ENCODE measurements at places on chromosomes 11 and 22.

DNA sequence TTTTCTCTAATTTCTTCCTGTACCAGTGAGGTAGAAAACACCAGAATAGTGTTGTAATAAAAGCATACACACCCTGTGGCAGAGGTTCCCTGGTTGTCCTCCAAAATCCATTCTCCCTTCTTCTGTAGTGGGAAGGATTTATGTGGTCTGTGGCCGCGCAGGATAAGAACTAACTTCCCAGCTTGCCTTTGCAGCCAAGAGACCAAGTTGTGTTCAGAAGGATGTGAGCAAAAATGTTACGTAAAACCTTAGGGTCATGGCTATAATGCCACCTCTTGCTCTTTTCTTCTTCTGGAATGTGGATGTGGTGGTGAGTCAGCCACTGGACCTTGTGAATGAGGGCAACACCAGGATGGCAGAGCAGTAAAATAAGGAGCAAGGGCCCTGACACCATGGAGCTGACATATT, 28.4 kb downstream of the CCDC90B start:
- no peak for DNase-seq

GRCh38 chr22:24010018-24010391, 1.1 kb upstream of the CABIN1 start:
- DNase-seq = no peak

DNA sequence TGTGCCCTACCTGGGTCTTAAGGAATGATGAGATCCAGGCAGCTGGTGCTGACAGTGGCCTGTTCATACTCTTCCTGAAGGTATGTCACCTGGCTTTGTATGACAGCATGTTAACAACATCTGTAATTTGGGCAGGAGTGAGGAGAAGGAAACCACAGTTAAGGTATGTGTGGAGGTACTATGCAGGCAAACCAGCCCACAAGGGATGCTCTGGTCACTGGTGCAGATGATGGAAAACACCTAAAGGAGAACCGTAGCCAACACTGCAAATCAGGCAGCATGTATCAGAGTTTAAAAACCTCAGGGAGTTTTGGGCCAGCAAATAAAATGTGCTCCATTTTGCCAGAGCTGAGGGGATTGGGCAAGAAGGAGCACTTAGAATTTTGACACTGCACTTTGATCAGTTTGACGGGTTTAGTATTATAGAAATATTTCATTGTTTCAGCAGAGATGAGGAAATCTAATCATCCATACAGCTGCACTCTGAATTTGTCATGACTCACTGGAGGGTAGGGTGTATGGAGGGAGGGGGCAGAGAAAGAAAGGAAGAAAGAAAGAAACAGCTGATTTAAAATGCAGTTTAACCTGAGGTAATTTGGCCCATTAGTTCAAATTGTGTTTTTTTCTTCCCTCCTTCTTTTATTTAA, 260.9 kb downstream of the KIRREL3 start:
- no peak for DNase-seq

DNA sequence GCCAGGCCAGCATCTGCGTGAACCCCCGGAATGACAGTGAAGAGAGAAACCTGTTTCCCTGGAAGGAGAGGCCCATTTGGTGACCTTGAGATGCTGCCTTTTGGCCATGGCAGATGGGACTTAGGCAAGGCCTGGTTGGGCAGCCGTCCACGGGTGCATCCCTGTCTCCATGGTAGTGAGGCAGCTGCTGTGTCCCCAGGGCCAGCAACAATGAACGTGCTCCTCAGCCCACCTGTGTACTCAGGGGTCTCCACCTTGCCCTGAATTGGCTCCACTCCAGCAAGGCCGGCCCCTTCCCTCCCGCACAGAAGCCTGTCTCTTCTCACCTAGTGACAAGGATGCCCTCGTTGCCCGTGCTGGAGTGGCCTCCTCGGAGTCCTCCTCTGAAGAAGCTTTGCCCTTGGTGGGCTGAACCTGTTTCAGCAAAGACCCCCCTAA, 441.1 kb downstream of the TBC1D22A start:
- no peak for DNase-seq

GRCh38 chr11:123640677-123641494, 13.5 kb downstream of the SCN3B start:
- peak; percentile 74 for DNase-seq

GRCh38 chr11:8015753-8016239, 28.7 kb downstream of the EIF3F start:
- DNase-seq = no peak

- DNase-seq = peak; percentile 91
Measured at GRCh38 chr11:86688398-86689179, 16.2 kb upstream of the ME3 start.

GRCh38 chr11:128775468-128775867, 81.6 kb downstream of the FLI1 start:
- no peak for DNase-seq

GRCh38 chr22:39570226-39570625, 327 bp upstream of the CACNA1I start:
- DNase-seq = no peak

DNA sequence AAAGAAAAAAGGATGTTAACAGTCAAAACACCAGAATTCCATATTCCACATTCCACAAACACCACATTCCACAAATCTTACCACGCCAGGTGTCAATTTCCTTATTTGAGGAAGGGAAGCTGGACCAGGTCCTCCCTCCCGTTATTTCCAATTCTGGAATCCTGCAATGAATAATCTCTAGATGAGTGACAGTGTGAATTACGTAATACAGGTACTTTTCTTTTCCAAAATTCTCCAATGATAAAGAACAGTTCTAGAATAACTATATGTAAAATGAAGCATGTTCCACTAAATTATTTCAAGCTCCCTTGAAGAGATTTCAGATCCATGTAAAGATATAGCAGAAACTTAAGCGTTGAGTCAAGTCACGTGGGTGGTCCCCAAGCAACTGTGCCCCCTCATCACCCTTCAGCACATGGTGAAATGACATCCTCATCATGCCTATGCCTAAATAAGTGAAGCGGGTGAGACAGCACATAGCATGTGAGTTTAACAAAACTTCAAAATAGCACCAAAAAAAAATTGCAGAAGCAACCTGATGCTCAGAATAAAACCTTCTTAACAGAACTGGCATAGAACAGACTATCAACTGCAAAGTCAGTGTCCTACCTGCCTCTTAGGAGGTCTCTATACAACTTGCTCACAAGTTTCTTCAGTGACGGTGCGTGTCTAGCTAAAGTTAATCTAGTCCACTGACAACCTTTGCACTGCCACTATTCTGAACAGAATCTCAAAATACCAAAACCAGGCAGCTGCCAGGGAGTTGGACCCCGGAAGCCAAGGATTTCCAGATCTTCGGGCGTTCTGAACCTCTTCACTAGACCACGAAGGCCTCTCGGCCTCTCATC, 876 bp downstream of the NFRKB start:
- peak; percentile 66 for DNase-seq

GRCh38 chr11:63853476-63853875, 14.6 kb downstream of the MARK2 start:
- DNase-seq = no peak

DNA sequence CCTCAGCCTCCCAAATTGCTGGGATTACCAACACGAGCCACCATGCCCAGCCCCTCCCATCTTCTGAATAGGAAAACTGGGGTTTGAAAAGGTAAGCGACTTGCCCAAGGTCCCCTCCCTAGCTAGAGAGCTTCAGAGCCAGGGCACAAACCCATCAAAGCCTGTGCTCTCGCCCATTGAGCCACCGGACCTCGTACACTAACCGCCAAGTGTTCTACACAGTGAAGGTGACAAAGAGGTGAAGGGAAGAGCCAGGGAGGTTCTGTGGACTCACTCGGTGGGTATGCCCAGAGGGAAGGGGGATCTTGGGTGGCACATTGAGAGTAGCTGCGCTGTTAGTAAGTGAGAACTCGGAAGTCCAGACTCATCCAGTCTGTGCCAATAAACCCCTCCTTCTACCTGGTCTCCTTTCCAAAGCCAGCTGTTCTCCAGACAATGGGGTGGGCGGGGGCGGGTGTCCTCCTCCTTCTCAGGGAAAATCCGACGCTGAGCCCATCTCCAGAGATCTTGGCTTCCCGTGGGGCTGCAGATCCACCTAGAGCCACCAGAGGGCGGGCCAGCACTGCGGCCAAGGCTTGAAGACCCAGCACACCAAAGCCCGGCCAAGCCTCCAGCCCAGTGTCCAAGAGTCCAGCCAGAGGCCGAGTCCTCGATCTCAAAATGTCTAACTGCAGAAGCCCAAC, 3.2 kb upstream of the RTN4RL2 start:
- peak; percentile 93 for DNase-seq

DNA sequence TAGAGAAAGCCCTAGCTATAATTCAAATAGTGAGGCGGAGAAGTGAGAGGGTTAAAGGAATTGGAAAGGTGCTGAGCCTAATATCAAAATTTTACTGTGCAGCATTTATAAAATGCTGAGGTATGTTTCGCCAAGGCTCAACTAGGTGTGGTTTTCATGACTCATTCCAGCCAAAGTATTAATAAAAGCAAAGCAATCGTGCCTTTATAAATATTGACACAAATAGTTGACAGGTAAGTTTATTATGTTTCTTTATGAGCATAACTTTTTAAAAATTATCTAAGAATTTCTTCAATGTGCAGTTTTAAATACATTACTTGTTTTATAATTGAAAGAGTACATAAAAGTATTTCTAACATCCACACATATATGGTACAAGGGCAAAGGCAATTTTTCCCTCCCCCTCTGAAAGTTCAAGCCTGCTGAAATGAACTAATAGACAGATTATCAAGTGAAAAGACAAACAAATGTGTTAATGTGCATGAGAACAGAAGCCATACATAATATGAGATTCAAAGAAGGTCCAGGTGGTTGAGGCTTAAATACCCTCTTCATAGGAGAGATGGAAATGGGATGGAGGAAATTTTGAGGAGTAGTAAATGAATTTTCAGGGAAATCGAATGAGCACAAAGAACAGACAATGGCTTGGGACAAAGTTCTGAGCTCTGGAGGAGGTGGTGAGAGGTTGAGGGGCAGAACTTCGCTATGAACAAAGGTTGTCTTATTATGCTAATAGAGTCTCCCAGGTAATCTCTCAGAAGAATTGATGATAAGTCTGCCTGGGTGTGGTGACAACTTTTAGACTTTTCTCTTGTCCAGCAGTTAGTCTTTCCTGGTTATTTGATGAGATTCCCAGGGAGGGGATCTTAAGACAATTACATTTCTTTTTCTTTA, 326.5 kb downstream of the BUD13 start:
- DNase-seq = no peak

DNA sequence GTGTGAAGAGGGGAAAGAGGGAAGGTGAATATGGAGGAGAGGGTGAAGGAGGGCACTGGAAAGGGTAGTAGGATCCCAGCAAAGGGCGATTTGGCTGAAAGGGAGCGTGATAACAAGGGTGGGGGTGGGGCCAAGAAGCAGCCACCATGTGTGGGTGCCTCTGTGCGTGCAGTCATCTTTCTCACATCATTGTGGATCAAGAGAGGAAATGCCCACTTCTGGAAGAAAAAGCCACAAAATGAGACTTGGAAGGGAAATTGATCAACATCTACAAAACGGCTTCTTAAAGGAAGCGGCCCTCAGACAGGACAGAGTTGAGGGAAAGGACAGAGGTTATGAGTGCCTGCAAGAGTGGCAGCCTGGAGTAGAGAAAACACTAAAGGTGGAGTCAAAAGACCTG, 1.2 kb upstream of the CXCR5 start:
- peak; percentile 33 for DNase-seq

DNA sequence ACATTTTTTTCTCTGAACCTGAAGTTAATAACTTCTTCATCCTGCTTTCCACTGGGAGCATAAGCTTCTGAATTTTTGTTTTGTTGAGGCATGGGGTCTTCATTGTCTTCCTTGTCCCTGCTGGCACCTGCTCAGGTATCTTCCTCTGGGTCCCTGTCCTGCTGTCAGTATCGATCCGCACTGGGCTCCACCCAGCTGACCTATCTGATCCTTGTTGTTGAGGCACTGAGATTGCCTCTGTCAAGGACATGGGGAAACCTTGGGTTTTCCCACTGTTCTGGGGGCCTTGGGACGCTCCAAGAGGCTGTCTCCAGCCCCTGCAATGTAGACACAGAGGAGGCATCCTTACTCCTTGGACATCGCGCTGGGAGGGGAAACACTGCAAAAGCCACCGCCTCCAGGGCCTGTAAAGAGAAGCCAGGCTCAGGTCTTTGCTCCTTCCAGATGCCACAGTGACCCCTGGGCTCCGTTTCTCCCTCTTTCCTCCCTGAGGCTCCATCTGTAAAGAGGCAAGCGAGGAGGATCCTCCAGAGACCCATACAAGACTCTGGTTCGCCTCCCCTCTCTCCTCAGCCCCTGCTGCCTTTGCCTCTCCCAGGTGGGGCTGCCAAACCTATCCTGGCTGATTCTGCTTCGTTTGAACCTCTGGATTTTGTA, 8.6 kb upstream of the RBFOX2 start:
- no peak for DNase-seq

- no peak for DNase-seq
Measured at GRCh38 chr11:3095712-3096361, 38.6 kb upstream of the CARS1 start.

- peak; percentile 44 for DNase-seq
Measured at GRCh38 chr22:28883917-28884746, 760 bp downstream of the ZNRF3 start.

DNA sequence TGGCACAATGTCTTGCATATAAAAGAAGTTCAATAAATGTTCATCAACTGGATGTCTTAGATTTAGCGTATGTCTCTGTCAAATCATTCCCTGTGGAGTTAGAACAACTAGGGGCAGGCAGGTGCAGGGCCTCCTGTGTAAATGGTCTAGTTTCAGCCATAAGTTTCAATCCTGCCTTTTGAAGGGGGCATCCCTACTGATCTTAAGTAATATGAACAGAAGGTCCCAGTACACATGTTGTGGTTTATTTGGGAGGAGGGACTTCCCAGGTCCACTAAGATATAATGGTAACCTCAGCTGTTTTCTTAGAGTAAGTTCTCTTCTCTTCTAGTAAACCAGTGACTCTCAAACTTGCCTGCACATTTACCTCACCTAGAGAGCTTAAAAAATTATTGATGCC, 19.8 kb downstream of the TTC12 start:
- no peak for DNase-seq

DNA sequence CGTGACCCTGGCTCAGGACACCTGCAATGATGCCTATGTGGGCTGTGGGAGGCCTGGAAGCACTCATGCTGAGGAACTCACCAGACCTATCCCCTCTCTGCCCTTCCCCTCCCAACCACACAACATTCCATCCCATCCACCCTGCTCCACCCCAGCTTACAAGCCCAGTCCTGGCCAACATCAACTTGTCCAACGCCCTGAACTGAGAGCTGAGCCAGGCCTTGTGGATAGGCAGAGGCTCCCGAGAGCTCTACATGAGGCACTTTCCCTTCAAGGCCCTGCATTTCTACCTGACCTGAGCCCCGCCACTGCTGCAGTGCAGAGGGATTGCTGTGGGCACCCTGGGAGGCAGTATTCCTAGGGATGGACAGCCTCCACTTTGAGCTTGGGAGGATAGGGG, 112.4 kb downstream of the PDE2A start:
- DNase-seq = no peak

- DNase-seq = no peak
Measured at GRCh38 chr11:114169321-114169749, 109.8 kb downstream of the ZBTB16 start.

DNA sequence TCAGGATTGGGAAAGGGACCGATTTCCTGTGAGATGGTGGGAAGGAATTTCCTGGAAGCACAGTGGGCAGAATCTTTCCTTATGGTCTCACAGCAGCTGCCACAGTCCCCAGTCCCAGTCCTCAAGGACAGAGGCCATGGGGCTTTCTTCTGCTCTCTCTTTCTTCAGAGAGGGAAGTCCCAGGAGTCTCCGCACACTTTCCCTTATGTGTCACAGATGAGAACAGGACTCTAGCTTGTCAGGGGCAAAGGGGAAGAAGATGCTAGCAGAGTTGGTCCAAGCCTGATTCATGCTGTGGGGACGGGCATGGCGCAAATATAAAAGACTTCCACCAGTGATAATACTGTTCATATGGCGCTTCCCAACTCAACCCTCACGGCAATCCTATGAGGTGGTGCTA, 7.5 kb upstream of the PPFIA1 start:
- no peak for DNase-seq
